ENCODE measurements at places on chromosomes 2 and 18.

DNA sequence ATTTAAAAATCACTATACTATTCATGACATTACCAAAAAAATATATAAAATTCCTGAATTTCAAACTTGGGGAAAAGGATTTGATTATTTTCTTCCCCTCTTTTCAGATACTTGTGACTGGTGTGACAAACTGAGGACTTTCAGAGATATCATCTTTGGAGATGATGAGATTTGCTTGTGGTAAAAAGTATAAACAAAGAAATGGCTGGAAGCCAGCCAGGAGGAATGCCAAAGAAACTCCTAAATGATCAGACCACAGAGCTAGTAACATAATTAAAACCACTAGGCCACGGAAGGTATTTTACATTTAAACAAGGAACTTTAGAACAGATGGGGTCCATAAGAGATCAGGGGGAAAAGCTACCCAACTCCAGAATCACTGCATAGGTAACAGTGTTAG lies 58.7 kb downstream of the PIGN start:
- no peak for DNase-seq

GRCh38 chr2:128307595-128307994 lies 11.1 kb downstream of the HS6ST1 start:
- DNase-seq, result no peak

GRCh38 chr2:218323526-218324472 lies 31.5 kb upstream of the TMBIM1 start:
- no peak for DNase-seq

DNA sequence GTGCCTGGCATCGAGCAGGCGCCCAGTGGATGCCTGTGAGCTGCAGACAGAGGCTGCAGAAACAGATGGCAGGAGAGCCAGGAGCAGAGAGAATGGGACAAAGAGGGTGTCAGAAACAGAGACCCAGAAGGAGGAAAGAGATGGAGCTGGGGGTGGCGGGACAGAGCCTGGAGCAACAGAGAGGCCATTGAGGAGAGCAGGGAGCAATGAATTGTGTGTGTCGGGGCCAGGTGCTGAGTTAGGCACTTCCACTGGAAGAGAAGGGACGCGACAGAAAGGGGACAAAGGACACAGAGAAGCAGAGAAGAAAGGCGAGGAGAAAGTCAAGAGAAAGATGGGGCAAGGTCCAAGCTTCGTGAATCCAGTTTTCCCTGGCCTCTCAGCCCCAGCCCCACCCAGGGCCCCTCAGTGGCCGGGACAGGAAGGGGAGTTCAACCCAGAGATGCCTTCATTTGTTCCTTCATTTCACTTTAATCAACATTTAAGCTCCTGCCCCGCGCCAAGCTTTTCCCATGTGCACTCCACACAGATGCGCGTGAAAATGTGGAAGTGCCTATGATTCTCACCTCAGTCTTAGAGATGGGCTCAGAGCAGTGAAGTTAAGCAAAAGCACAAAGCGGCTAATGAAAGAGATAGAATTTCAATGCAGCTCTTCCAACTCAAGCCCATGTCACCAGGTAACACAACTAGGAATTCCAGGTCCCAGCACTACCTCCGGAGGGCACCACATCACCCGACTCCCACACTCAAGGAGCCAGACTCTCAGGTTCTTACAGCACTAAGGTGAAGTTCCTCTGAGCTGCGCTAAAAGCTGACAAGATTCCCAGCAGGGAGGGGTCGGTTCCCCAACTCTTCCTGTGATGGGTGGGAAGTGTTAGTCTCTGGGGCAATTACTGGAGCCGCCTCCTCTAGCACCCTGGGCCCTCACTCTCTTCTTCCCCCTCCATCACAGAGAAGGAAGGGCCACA lies 55.1 kb downstream of the TNS1 start:
- no peak for DNase-seq

DNA sequence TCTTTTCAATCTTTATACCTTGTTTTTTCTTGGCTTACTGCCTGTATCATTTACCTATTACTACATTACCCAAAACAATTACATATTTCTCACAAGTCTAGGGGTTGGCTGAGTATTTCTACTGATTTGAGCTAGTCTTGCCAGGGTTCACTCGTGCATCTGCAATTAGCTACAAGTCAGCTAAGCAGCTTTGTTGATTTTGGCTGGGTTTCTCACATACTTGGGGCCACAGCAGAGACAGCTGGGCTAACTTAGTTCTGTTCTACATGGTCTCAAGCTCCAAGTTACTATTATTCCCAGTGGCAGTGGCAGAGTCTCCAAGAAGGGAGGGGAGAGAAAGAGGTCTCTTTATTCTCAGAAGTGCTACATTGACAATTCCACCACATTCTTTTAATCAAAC lies 54.7 kb upstream of the SP5 start:
- DNase-seq, result no peak

- DNase-seq, result no peak
Measured at GRCh38 chr18:59123588-59124369, 15.9 kb upstream of the SEC11C start.

- DNase-seq, result no peak
Measured at GRCh38 chr2:66461664-66462500, 27.0 kb downstream of the MEIS1 start.

- DNase-seq, result no peak
Measured at GRCh38 chr18:57220480-57220879, 73.6 kb downstream of the BOD1L2 start.

DNA sequence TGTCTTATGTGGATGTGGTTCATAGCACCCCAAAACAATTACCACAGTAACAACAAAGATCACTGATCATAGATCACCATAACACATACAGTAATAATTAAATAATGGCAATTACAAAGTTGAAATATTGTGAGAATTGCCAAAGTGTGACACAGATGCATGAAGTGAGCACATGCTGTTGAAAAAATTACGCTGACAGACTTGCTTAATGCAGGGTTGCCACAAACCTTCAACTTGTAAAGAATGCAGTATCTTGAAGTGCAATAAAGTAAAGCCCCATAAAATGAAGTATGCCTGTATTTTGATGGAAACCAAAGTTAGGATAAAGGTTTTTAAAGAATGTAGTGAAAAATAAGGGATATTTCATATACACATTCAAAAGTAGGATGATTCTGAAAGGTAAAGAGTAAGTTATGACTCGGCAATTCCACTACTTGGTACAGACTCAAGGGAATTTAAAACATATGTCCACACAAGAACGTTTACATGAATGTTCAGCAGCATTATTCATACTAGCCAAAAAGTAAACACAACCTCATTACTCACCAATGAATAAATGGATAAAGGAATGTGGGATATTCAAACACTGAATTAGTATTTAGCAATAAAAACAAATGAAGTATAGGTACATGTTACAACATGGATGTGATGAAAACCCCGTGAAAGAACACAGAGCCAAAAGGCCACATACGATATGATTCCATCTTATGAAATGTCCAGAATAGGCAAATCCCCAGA lies 61.6 kb downstream of the SCN9A start:
- no peak for DNase-seq

- DNase-seq, result no peak
Measured at GRCh38 chr2:100964222-100964621, 37.9 kb upstream of the RPL31 start.

DNA sequence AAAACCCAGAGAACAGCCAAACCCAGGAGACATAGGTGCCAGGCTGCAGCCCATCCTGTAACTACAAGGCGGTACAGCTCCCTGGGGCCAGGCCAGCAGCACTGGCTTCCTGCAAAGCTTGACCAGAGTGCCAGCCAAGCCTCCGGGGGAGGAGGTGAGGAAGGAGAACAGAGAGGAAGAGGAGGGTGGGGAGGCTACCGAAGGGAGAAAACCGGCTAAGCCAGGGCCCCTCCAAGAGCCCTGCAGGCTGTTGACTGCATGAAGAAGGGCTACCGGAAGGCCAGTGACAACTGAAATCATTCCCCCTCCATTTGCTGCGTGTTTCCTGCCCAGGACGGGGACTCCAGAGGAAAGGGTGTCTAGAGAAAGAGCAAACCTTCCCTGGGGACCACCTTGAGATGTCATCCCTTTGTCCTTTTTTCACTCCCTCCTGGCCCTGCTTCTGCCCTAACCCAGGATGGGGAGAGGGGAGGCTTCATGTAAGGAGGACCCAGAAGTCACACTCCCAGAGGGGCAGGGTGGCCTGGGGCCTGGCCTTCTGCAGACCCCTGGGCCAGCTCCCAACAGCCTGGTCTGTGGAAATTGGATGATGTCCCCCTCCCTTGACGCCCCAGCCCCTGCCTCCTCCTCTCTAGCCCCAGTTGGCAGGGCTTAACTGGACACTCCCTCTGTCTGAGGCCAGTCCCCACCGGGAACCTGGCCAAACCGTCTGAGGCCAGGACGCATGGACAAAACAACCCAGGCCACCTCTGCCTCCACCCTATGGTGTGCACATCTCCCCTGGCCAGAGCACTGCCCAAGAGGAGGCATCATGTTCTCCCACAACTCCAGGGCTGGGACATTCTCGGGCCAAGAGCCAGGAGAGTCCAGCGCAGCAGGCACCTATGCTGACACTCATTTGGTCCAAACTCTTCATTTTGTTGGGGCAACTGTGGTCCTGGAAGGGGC lies 207.8 kb downstream of the CYP26B1 start:
- DNase-seq, result no peak
